Bronchial smooth muscle cell (primary cell): ENCODE measurements at places on chromosomes 1 and 21. TPM values are rescaled to one million over a fixed set of nuclear protein-coding genes. Genes with fewer than 3 reads are reported as not detected.

The GPA33 gene
- total RNA-seq, result not detected in 2 replicates

The MX2 gene
- total RNA-seq, result 0.34 and 0.63 TPM in 2 replicates

The KIF17 gene
- total RNA-seq, result 0.32 and 0.43 TPM in 2 replicates

The SHE gene
- total RNA-seq, result under 0.01 TPM in 2 replicates

The SPRR3 gene
- 0.43 TPM in 1 of 2 replicates, not detected in the other for total RNA-seq
